Heart left ventricle (tissue), 16 donors: ENCODE measurements at places on chromosomes 5 and 9.
A peak's percentile ranks its signal among the peaks of the same experiment; 100 is the strongest.

GRCh38 chr5:1799110-1799601 is 481 bp downstream of the MRPL36 start:
- no peak for DNase-seq

- no peak for DNase-seq
Measured at GRCh38 chr9:37410969-37411785, 11.3 kb upstream of the GRHPR start.

DNA sequence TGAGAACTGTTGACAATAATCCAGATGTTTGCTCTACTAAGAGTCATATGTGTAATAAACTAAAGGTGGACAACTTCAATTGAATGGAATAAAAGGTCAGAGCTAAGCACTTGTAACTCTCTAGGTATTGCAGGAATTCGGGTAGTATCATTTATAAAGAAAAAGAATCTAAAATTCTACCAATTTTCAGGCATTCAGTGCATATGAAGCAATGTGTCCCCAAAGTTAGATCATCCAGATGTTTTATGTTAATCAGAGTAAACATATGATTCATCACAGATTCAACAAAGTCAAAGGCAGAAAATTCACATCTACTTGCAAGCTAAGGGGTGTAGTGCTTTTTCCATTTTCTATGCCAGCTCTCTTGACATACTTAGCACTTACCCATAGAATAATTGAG is 477.1 kb downstream of the PDE4D start:
- no peak for DNase-seq

GRCh38 chr9:135085830-135086546 is 1.5 kb upstream of the OLFM1 start:
- peak; percentile 80 for DNase-seq

GRCh38 chr5:32126691-32127090 is 47.4 kb downstream of the GOLPH3 start:
- DNase-seq, result no peak

- DNase-seq, result no peak
Measured at GRCh38 chr5:99379187-99379586, 450.4 kb upstream of the CHD1 start.

DNA sequence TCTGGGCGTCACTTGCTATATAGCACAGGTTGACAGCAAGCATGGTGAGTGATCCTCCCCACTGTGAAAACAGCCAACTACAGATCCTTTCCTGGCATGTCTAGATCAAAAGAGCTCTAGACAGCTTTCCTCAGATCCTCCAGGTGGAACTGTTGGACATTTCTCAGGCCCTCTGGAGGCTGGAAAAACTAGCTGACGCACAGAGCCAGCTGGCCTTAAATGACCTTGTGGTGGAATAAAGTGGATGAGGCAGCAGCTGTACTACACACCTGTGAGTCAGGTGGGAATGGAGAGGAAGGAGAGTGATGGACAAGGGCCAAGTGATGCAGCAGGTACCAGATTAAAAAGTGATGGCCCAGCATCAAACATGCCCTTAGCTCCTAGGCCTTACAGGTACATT is 172.7 kb downstream of the TRIM32 start:
- DNase-seq, result no peak

- peak; percentile 48 for DNase-seq
Measured at GRCh38 chr9:133225171-133226011, 16.3 kb upstream of the OBP2B start.

- DNase-seq, result no peak
Measured at GRCh38 chr5:39021413-39021812, 52.8 kb downstream of the RICTOR start.

- DNase-seq, result peak; percentile 60
Measured at GRCh38 chr5:11012295-11012694, 251.3 kb upstream of the DAP start.

DNA sequence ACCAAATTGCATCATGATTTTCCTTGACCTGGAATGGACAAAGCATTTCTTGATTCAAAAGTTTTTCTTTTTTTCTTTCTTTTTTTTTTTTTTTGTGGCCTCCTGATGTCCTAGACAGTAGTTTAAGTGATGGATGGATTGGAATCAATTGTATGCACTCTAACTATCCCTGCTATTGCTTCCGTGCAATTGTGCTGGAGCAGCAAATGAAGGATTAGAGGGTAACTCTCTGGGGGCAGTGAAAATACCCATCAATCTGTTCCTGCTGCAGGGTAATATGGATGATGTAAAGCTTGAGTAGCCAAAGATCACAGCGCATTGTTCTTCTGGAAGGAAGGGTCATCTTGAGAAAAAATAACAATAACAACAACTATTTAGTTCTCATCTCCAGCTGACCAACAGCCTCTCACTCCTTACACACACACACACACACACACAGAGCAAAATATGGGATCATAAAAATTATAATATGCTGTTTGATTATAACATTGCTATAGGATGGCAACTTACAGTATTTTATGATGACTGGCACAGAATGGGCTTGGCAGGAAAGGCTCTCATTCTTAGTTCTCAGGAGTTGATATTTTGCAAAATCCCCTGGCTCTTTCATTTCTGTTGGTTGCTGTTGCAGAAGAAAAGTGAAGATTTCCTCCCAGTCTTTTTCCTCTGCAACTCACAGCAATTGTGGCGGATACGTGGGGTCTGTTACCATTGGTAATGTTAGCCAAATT is 160.9 kb upstream of the DMAC1 start:
- DNase-seq, result no peak

- no peak for DNase-seq
Measured at GRCh38 chr5:27906931-27907601, 868.7 kb upstream of the CDH9 start.

GRCh38 chr5:98698359-98698758 is 75.1 kb upstream of the RGMB start:
- no peak for DNase-seq

DNA sequence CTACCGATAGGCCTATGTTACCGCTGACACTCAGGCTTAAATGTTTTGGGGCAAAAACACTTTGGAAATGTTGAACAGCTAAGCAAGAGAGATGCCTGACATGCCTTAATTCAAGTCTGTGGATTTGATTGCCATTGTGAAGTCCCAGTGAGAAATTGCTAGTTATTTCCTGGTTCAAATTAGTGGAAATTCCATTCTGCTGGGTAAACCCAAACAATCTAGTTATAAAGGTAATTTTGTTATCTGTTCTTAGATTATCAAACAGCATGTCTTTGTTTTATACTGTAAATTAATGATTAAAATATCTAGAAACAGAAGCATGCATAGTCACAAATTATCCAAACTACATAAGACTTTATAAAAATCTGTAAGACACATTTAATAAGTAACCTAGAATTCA is 96.6 kb downstream of the PJA2 start:
- no peak for DNase-seq

DNA sequence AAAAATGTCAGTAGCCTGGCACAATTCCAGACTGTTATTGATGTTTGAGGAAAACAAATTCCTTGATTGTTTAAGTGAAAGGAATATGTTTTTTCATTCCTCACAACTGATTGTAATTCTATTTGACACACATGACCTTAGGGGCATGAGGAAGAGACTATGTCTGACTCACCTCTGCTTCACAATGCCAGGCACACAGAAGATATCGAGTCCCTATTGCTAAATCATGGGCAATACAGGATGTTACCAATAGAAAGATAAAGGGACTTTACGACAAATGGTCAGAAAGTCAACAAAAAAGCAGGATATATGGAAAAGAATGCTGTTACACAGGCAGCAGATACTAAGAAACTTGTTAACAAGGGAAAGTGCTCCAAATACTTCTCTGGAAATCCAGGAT is 1903.5 kb downstream of the EFNA5 start:
- no peak for DNase-seq

DNA sequence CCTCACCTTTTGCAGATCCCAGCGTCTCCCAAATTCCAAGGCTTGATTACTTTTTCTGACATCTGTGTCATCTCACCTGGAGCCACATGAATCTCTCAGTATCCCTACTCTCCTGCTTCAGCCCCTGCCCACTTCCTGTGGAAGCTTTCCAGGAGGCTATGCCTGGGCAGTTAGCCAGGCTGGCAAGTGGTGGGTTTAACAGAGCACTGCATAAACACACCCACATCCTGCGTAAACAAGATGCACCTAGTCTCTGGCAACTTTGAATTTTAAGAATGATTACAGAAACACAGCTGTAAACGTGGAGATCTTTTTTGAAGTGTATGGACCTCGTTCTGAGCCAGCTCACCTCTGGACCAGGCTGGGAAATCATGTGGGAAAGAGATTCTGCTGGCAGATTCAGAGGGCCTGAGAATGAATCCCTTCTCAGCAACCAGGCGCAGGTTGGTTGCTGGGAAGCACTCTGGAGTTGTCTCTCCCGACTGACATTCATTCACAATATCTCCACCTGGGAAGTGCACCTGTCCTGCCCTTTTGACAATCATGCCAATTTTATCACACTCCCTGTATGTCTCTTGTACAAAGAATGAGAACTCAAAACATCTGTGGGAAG is 55.7 kb upstream of the FANCC start:
- no peak for DNase-seq

GRCh38 chr9:4839470-4839912 is 46.7 kb downstream of the RCL1 start:
- no peak for DNase-seq

DNA sequence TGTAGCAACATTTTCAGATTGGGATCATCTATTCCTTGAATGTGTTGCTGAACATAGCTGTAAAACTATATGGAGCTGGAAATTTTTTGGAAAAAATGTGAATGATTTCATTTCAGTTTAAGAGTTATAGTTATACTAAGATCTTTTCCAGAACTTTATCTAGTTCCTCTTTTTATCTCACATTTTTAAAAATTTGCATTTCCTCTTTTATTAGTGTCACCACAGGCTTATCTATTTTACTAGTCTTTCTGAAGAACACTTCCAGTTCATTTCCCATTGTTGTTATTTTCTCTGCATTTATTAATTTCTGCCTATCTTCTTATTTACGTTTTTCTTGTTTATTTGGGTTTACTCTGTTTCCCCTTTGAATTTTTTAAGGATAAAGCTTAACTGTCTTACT is 46.0 kb upstream of the FSTL4 start:
- no peak for DNase-seq

DNA sequence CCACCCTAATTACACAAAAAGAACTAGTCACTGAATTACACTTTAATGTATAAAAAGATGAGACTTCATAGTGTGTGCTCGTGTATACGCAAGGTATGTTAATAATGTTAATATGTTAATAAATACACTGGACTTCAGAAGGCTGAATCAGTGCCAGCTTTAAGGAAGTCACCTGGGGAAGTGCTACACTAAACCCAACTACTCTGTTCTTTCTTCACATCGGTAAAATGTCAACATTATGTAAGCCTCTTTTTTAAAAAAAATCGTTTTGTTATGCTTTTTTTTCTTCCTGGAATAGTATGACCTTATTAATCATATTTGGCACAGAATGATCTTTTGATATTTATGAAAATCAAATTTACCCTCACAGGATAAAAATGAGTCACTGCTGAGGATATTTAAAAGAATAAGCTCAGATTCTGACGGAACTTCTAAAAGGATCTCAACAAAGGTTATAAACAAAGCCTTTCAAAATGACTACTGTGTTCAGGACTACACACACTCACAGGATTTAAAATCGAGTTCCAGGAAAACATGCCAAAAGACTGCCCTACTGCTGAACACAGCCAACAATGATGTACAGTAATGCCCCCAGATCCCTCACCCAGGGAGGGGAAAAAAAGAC is 75.9 kb downstream of the AUH start:
- no peak for DNase-seq

DNA sequence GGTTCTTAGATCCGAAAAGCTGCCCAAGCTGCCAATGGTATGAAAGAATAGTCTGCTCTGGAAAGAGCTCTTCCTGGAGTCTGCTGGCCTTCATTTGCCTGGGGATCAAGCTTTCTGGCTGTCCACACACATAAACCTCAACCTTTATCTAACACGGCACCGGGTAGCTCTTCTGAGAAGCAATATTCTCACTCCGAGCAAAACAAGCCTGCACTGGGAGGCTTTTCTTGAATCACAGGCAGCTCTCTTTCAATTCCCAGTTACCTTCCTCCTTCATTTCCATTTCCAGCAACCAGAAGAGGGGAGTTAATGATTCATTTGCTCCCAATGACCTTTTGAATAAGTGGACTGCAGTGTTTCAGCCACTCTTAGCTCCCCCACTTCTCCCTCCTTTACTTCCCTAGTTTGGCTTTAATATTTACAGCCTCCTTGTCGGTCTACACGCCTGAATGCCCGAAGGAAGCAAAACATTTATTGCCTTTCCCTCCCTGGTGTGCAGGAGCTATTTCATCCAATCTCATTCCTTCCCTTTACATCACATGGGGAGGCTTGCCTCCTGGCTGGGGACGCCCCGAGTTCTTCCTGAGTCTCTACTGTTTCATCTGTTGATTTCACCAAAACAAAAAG is 187.1 kb downstream of the ARHGEF28 start:
- no peak for DNase-seq
